Skin of body (tissue), 3 donors: ENCODE measurements at places on chromosomes 5 and 9. TPM values are rescaled to one million over a fixed set of nuclear protein-coding genes. Genes with fewer than 3 reads are reported as not detected.

Gene IL4
- total RNA-seq, result not detected

GRCh38 chr5:118723021-118723338 is 265.4 kb downstream of the DTWD2 start:
- no peak for DNase-seq

GRCh38 chr9:130770679-130771442 is 64.2 kb upstream of the ABL1 start:
- peak; percentile 79 for DNase-seq

GRCh38 chr5:167602067-167602466 is 689.4 kb upstream of the WWC1 start:
- peak; percentile 40 for DNase-seq

DNA sequence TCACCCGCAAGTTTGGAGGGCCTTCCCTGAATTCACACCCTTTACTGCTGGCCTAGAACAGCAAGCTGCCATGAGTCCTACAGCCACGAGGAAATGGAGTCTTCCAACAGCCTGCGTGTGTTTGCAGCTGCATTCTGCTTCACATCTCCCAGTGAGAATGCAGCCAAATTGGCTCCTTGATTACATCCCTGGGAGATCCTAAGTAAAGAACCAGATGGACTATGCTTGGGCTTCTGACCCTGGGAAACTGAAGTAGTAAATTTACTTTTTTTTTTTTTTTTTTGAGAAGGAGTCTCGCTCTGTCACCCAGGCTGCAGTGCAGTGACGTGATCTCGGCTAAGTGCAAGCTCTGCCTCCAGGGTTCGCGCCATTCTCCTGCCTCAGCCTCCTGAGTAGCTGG is 617.0 kb upstream of the CDH18 start:
- DNase-seq, result peak; percentile 11

GRCh38 chr9:137820161-137820855 is 57.3 kb upstream of the CACNA1B start:
- no peak for DNase-seq

- no peak for DNase-seq
Observed at GRCh38 chr9:83342731-83343130, 195.5 kb downstream of the FRMD3 start.

DNA sequence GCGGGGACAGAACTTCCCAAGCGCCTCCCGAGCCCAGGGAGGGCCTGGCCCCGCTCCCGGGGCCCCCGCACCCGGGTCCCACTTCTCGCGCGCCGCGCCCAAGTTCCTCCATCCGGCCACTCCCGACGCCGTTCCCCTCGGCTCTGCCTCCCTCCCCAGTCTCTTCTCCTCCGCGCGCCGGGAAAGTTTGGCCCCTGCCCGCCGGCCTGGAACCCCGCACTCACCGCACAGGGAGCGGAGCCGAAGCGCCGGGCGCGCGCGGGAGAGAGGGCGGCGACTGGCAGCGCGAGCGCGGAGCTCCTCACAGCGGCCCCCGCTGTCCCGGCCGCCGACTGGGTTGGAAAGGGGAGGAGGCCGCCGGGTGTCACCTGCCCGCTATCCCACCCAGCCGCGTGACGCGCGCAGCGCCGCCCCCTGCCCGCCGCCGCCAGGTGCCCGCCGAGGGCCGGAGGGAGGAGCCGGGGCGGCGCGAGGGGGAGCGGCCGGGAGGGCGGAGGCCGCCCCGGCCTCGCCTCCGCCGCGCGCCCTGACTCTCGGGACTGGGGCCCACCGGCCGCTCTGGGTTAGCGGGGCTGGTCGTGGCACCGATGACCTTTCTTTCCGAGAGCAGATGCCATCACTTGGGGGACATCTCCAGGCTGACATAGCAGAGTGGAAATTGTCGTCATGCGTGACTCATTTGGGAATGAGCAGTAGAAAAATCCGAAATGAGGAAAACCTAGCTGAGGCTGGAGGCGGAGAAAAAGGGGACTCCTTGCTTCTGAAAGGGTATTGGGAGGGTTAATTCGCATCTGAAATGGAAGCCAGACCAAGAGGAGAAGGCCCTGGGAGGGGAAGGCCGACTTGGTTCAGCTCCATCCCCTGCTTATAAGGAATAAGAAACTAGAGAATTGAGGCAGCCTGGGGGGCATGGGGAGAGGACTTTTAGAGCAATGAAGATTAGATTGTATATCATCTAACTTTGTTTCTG is at the start of gene ELOVL7:
ELOVL7 (minus strand) TSS at position 334 of the 970 bp plus-strand sequence. CDS start 56,872 bp downstream, outside the sequence.
- no peak for DNase-seq
